Caudate nucleus (tissue), 63 donors: ENCODE measurements at places on chromosomes 12 and 14.

DNA sequence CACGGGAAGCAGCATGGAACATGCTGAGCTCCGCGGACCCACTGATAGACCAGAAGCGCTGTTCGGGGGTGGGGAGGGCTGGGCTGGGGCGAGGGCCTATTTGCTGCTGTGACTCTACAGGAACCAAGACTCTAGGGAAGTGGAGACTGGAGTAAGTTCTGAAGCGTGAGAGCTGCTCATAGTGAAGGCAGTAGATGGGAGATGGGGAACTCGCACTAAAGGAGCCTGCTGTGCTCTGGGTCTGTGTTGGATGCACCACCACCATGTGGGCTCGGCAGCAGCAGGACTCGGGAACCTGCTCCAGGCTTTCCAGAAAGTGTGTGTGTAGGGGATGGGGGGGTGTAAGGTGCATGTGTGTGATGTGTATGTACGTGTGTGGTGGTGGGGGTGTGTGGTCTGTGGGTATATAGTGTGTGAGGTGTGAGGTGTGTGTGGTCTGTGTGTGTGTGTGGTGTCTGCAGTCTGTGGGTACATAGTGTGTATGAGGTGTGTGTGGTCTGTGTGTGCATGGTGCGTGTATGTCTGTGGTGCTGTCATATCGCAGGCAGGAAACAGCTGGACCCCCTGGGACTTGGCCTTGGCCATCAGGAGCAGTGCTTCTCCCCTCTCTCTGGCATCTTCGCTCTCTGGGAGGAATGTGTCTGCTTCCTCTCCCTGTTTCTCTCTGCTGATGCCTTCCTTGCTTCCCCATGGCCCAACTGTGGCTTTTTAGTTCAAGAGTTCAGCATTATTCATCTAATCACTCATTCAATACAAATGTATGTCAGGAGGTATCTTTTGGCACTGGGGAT lies 378.9 kb downstream of the FUT8 start:
- no peak for DNase-seq

DNA sequence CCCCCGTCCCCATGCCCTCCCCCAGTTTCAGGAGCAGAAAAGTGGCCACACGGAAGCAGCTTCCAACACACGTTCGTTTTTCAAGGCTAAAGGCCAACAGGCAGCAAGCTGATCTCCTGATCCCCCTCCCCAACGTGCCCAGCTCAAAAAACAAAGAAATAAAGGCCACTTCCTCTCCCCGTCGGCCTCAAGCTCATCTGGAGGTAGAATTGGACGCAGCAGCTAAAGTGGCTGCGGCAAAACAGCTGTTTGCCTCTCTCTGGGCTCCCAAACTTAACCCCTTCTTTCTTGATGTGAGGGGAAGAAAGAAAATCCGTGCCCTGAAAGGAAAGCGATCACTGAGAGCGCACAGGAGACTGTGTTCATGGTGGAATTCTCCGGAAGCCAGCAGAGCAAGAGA lies 66.3 kb downstream of the SCARB1 start:
- DNase-seq, result no peak

DNA sequence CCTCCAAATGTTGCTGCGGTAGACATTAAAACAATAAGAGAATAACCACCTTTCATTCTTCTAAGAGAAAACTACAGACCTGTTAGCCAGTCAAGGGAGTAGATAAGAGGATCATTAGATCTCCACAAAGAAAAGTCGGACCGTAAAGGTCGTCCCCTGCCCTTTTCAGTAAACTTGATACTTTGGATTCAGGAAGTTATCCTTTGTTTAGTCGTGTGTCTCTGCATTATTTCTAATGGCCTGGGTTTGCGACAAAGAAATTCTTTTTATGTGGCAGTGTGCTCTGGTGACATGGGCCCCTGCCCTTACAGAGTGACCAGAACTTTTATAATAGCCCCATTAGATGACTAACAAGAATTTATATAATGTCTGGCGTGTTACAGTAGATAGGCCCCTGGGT lies 44.6 kb upstream of the EVL start:
- DNase-seq, result no peak

GRCh38 chr14:44951051-44951450 lies 10.7 kb downstream of the KLHL28 start:
- DNase-seq, result no peak

- DNase-seq, result peak; percentile 45
These were observed 2.4 kb downstream of the DHH start for GRCh38 chr12:49092086-49092815.

DNA sequence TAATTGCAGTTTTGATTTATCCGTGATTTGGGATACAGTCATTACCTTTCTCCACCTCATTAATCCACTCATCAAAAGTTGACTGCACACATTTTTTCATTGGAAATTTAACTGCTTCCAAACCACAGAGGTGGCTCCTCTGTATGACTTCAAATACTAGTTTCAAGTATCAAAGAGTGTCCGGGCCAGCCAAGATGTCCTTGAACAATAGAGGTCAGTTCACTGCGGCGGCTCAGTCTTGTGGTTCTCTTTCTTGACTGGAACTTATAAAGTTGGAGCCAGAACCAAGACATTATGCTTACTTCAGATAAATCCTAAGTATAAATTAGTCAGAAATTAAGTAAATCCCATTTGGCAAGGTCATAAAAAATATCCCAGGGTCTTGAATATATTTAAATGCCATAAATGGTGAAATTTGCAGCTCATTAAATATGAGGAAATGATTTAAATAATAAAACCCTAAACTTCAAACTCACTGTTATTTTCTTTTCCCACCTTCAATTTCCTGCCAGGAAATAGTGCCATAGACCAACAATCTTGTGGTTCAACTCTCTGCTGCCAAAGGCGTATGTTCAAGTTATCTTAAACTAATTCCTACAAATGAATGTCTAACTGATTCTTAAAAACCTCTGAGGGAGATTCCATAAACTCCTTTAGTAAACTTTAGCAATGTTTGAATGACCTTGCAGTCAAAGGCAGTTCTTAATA lies 360.8 kb downstream of the AEBP2 start:
- DNase-seq, result no peak

DNA sequence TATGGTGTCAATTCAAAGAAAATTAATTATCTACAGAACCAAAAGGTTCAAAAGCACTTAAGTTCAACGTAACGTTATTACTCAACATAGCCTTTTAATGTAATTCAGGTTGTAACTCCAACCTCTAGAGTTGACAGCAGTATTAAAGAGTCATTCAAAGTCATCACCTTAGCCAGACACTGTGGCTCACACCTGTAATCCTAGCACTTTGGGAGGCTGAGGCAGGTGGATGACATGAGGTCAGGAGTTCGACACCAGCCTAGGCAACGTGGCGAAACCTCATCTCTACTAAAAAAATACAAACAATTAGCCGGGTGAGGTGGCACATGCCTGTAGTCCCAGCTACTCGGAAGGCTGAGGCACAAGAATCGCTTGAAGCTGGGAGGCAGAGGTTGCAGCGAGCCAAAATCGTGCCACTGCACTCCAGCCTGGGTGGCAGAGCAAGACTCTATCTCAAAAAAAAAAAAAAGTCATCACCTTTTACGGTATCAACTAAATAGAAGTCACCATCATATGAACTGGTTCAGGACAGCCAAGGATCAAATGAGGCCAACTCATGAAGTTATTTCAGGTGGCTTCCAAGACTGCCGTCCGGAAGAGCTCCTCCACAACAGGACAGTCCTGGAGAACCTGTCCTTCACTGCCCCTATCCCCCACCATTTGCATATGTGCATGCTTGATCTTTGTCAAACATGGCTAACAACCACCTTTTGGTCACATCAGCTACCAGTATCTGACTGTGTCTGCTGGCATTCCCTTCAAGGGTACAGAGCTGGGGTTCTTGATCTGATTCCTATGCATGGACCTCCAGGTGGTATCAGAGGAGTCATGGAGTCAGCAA lies 4.2 kb downstream of the PPTC7 start:
- no peak for DNase-seq

- DNase-seq, result no peak
These were observed 88.5 kb downstream of the MYRFL start for GRCh38 chr12:69913526-69913925.

DNA sequence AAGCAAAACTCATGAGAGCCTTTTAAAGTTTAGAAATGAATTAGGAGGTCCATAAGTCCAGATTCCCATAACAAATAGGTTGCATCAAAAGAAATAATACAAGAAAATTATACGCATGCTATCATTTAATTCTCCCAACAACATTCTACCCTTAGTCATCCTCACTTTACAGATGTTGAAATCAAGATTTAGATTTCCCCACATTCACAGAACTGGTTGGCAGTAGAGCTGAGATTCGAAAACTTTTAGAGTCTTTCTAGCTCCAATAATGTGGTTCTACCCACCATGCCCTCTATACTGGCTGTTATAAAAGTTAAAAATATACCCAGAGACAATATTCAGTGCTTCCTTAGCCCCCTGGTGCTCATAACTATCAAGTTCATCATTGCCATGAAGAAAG lies 56.6 kb upstream of the METAP2 start:
- no peak for DNase-seq

GRCh38 chr12:52924764-52925716 lies 20.2 kb upstream of the KRT8 start:
- DNase-seq, result no peak

DNA sequence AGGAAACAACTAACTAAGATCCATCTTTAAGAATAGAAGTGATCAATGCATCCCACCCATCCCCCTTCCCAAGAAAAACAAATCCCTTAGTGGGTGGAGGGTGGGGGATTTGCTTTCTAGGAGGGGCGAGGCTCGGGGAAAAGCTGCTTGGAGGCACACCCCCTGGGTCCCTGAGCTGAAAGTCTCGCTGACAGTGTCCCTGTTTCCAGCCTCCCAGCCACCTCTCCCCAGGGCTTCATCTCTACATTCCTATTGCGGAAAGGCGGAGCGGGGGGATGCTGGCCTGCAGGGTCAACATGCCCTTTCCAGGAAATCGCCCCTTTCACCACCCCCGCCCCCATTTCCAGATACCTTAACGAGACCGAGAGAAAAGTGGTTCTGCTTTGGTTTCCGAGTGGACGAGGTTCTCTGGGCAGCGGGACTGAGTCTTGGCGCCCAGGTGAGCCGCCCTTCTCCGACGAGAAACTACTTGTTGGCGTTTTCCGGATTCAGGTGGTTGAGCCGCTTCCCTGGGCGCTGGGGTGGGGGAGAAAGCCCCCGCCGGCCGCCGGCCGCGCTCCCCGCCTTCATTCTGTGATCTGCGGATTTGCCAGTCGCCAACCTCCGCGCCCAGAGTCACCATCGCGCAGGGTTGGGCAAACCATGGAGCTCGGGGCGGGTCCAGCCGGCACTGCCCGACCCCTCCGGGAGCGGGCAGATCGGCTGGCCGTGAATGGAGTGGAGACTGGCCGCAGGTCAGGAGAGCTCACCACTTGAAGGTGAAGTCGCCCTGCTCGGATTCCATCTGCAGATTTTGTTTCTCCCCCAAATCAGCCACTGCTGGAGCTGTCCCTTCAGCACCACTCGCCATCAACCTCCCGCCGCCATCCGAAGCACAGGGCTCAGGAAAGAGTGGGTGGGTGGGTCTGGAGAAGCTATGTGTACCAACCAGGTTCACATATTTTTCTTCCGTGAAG lies 505 bp downstream of the KCNC2 start:
- DNase-seq, result no peak

DNA sequence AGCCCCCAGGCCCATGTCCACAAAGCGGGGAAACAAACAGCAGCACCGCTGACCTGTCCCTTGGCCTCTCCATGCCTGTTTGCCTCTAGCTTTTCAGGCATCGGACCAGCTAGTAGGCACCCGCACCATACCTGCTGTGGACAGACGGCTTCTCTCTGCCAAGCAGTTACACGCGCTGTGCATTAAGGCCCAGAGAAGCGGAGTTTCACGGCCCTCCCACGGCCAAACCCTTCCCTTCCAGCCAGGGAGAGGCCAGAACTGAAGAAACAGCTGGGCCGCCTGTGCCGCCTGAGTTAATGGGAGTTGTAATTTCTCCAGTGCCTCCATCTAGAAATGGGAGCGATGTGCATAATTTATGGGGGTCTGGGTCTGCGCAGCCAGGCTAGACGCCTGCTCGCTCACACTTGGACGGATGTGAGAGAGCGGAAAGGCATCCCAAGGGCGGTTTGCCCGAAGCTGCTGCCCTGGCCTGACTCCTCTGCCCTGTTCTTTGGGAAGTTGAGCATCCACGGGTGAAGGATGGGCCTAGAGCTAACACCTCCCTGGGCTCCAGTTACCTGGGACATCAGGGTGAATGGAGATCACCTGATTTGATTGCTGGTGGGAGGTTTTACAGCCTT lies 89.7 kb upstream of the BCL11B start:
- DNase-seq, result no peak

- no peak for DNase-seq
These were observed 45.7 kb upstream of the TBX5 start for GRCh38 chr12:114451657-114452056.

- no peak for DNase-seq
These were observed 4.4 kb downstream of the CACNA1C start for GRCh38 chr12:2057041-2057794.

- DNase-seq, result no peak
These were observed 18.6 kb downstream of the LRIG3 start for GRCh38 chr12:58901664-58902063.

DNA sequence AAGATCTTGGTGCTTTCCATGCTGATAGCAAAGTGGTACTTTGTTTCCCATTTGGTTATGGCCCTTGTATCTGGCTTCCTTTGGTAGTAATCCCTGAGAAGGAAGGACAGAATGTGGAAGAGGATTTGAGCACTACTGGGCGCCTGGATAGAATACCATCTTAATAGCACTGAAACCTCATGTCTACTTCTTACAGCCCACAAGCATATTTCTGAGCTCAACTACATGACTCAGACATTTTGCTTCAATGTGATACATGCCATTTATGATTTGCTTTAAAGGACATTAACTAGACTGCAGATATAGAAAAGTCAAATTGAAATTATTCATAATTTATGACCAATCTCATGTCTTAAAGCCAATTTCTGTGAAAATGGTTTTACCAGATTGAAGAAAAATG lies 80.4 kb downstream of the LIN7A start:
- no peak for DNase-seq

- no peak for DNase-seq
These were observed 23.9 kb downstream of the SCAF11 start for GRCh38 chr12:45966486-45966885.

DNA sequence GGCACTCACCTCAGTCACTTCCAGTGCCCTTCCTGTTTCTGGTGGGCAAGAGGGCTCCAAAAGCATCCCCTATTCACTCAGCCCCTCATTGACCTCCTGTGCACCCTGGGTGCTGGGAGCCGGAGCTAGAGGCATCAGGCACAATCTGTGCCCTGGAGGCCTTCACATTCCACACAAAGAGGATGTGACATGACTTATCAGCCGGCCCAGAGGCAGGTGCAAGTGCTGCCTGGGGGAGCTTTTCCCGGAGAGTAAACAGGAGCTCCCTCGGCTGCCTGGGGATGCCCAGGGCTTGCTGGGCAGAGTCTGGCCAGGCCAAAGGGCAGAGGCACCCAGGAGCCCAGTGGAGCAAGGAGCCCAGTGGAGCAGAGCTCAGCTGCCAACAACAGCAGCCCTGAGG lies 64.5 kb downstream of the BCL11B start:
- no peak for DNase-seq

GRCh38 chr14:75022655-75023054 lies 19.9 kb downstream of the EIF2B2 start:
- DNase-seq, result no peak

- no peak for DNase-seq
These were observed 27.9 kb downstream of the ACTN1 start for GRCh38 chr14:68951035-68951797.

- DNase-seq, result no peak
These were observed 3.7 kb downstream of the RNF10 start for GRCh38 chr12:120537856-120538220.

- no peak for DNase-seq
These were observed 3.5 kb upstream of the BAZ2A start for GRCh38 chr12:56633468-56634241.
